ENCODE measurements at places on chromosomes 1 and 21.

DNA sequence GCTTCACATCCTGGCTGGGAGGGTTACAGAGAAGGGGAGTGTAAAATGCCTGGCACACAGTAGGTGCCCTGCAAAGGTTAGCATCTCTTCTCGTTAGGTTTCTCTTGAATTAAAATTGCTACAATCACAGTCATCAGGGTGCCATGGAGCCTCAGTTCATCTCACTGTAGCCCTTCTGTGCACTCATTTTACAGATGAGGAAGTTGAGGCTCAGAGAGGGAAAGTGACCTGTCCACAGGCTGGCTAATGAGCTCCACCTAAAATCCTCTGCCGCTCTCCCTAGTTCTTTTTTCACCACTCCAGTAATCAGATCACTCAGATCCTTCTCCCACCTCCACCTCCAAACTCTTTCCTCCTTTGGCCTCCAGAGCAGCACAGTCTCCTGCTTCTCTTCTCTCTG lies 13.5 kb upstream of the AHDC1 start:
- DNase-seq: no peak

DNA sequence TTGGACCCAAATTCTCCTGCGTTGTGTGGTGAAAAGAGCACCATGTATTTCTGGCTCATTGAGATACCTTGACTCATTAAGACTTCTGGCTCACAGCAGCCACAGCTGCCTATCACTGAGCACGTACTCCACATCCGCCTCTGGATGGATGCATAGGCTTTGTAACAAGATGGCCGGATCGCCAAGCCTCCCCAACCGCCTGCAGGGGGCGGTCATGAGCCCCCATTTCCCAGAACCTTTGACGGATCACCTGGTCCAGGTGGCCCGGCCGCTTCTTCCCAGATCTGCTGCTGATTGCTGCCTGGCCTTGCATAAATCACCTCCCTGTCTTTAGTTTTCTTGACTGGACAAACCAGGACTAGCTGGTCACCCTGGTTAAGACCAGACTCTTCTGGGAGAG lies 156.5 kb upstream of the KLHDC7A start:
- no peak for DNase-seq

- no peak for DNase-seq
Observed at GRCh38 chr1:56133522-56134472, 445.6 kb downstream of the PLPP3 start.

- no peak for DNase-seq
Observed at GRCh38 chr1:45454464-45454863, 36.5 kb downstream of the TESK2 start.

DNA sequence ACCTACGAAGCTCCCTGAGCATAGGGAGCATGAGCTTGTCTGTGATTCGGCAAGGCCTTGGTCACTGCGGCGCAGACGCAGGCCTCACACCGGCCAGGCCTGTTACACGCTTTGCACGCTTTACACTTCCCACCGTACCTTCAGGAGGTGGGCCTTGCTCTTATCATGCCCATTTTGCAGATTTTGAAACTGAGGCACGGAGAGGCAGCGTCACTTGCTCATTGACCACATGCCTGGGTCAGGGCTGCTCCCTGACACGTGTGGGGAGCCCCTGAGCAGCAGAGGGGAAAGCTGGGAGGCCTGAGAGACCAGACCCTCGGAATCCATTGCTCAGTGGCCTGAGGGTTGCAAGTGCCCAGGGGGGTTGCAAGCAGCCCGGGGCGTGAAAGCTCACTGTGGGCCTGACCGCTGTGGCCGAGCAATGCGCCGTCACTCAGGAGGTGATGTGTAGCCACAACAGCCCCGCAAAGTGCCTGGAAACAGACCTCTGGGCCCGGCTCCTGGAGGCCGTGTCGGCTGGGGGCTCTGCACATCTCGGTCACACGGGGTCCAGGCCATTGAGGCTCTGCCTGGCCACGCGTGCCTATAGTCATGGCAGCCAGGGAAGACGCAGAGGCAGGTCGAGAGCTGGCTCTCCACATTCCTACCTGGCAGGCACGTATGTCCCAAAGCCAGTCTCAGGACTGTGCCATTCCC lies 6.9 kb downstream of the ARHGEF16 start:
- no peak for DNase-seq

DNA sequence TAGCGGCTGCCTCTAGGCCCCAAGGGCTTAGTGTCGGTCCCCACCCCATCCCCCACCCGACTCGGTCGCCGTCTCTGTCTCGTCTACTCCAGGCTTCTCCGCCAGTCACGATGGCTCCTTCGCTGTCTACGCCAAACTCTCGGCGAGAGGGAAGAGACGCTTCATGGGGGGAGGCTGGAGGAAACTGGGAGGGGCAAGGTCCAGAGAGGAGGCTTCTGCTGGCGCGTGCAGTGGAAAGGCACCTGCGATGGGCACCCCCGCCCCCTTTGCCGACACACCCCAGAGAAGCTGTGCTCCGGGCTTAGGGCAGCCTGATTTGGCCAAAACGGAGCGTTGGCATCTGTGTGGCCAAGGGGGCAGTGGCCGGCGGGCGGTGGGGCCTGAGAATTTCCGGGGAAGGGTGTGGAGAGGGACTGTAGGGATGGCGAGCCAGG lies 1.2 kb upstream of the CSMD2 start:
- DNase-seq: no peak

- DNase-seq: no peak
Observed at GRCh38 chr1:150999926-151000325, 6.8 kb downstream of the MINDY1 start.

DNA sequence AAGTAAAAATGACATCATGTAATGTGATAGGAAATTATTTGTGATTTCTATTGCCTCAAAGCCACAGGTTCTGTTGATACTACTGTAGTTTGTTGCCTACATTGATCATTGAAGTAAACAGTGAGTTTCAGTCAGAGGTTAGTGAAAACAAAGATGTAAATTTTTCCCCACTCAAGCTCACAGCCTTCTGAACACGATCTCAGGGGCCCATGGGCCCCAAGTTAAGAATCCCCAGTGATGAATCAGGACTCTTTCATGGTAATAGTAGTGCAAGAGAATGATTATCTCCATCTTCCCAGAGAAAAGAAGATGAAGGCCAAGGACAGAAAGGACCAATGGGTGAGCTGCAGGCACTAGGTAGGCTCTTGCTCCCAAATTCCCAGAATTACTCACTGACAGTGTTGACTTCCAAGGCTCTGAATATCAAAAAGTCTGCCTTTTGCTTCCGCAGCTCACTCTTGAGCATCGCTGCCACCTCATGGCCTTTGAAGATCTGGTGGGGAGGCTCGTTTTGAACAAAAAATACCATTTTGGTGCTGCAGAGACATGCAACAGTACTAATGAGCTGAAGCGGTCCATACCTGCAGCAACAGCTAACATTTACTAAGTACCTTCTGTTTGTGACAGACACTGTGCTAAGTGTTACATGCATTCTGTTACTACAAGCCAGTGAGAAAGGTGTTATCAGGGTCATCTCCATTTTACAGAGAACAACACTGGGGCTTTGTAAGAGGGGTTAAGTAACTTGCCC lies 113.3 kb downstream of the KIAA0319L start:
- DNase-seq: no peak

Measured in CD8-positive, alpha-beta T cell (primary cell).